ENCODE measurements at places on chromosomes 2 and 18. TPM values are rescaled to one million over a fixed set of nuclear protein-coding genes. Genes with fewer than 3 reads are reported as not detected.

Gene ZNF396
- 5.4 TPM for total RNA-seq

Gene MERTK
- total RNA-seq, result 0.57 TPM

Gene ASB18
- not detected for total RNA-seq

Gene IL36A
- total RNA-seq, result not detected

Gene MYO7B
- 0.27 TPM for total RNA-seq

GRCh38 chr18:54532222-54532621, 58.8 kb upstream of the DYNAP start:
- DNase-seq, result no peak

- DNase-seq, result no peak
Observed at GRCh38 chr2:3670376-3670775, 12.4 kb downstream of the ALLC start.

GRCh38 chr18:22238036-22238435, 68.6 kb downstream of the GATA6 start:
- no peak for DNase-seq

DNA sequence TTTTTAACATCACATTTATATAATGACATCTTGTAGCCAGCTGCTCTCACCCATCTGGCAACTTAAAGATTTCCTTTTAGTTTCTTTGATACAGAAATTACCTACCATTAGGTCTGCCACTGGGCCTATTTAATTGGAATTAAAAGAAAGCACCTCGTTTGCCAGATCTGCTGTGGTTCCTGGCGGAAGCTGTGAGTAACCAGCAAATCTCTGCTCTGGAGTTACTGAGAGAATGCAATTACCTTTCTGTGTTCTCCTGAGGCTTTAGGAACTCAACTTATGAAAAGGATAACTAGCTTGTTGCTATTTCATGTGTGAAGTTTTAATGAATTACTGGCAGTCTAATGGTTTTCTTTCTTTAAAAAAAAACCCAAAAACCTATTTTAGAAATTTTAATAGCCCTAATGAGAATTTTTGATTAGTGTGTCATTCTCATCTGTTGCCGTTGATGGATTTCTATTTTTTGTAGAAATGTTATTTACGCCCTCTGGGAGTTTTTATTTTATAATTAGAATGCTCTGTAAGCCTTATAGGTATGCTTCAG, 69.7 kb upstream of the LYPD6B start:
- no peak for DNase-seq
